ENCODE measurements at places on chromosomes 2 and 18.

DNA sequence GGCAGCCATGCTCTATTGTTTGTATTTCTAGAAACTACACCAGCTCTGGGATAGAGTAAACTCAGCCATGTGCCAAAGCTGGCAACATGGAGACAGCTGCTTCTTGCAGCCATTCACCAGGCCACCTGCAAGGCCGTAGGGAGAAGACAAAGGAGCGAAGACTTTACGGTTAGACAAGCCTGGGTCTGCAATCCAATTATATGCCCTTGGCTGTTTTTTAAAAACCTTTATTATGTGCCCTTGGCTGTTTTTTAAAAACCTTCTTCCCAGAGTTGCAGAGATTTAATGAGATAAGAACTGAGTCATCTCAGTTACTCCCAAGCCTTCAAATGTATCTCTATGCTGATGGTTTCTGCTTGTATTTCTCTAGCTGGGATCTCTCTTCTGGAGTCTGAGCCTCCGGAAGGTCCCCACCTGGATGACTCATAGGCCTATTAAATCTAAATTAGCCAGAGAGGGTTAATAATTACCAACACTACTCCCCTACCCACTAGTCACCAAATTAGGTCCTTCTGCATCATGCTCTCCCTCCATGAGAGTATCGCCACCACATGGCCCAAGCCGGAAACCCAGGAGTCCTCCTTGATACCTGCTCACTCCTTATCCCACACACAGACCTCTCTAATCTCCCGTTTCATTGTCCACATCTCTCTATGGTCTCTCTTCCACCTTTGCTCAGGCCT, 17.5 kb upstream of the DPP4 start:
- DNase-seq, result no peak

DNA sequence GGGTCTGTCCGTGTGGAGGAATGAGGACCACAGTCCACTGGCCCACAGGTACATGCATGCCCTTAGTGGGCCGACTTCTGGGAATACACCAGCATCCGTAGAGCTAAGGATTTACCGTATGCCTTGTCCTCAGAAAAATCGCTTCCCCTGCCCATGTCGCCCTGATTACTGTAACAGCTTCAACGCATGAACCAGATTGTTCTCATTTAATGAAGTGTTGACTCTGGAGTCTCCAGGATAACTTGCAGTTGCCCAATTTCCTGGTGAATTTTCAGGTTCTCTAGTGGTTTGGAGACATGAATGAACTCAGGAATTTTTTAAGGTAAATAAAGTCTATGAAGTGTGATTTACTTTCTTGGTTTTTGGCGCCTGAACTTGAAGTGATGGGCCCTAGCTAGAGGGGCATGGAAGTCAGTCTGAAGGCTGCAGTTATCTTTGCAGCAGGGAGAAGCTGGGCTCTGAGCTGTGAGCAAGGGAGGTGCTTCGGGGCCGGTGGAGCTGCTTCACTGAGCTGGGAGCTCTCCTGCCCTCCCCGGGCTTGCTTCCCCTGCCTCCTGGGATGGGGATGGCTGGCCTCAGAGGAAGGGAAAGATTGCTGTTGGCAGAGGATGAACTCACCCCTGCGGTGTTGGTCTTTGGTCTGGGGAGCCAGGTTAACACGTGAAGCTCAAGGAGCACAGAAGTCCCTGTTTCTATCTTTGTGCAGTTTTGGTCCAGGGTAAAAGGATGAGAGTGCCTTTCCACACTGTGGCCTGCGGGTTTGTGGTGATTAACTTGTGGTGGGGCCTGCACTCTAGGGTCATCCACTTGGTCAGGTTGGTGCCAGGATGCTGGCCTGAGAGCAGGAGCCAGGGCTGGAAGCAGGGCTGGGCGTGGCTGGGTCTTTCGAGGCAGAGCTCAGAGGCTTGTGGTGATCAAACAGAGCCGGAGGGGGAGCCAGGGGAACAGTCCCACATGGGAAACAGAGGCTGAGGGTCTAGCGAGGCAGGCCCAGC, 28.1 kb downstream of the TCF7L1 start:
- DNase-seq, result no peak

DNA sequence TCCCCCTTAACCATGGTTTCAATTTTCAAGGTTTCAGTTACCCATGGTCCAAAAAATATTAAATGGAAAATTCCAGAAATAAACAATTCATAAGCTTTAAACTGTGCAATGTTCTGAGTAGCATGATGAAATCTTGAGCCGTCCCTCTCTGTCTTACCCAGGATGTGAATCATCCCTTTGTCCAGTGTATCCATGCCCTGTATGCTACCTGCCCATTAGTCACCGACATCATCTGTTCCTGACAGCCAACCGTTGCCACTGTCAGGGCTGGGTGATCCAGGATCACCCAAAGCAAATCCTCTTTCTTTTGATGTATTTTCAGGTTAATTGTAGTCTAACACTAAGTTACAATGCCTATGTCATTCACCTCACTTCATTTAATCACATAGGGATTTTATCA, 15.7 kb upstream of the OLA1 start:
- no peak for DNase-seq

DNA sequence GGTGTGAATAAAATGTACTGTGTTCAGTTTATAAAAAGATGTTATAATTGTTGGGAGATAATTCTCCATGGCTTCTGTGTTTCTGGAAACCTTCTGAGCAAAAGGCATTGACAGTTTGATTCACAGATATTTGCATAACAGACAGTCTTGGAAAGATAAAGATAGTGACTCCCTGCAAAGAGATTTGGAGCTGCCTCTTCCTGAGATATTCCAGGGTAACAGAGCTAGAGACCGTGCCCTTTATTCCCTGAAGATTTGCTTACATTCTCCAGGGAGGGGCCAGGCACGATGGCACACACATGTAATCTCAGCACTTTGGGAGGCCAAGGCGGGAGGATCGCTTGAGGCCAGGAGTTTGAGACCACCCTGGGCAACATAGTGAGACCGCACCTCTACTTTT, 12.2 kb upstream of the ANXA4 start:
- DNase-seq, result no peak

DNA sequence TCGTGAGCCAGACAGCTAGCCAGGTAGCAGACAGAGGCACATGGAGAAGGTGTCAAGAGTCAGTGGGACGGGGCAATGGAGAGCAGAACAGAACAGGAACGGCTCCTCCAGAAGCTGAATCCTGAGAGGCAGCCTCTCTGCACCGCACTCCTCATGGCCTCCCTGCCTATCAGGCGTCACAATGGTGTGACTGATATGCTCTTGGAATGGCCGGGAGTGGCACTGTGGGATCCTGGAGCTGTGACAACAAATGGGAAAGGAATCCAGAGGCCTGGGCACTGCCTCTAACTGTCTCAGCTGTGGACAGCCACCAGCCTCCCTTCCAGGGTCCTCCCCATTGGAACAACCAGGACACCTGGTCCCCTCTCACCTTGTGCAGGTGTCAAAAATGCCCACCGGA, 89.1 kb upstream of the ID2 start:
- DNase-seq, result no peak

- no peak for DNase-seq
Measured at GRCh38 chr2:212282671-212283261, 255.8 kb downstream of the ERBB4 start.

DNA sequence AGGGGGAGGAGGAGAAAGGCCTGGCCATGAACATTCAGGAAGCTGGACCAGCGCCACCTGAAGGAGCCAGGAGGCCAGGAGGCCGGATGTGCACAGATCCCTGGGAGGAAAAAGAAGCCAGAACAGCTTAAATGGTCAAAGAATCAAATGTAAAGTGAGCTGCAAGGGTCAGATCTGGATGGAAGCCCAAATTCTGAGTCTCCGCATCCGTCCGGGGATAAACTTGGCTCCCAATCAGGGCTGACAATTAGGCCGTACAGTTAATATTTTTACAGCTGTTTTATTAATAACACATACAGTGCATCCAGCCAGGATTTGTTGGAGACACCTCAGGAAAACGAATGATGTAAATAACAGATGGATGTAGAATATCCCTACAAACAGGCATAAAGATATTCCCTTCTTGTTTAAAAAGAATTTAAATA, 495.1 kb upstream of the TCF4 start:
- no peak for DNase-seq

- no peak for DNase-seq
Measured at GRCh38 chr2:55966401-55967118, 43.0 kb upstream of the EFEMP1 start.

DNA sequence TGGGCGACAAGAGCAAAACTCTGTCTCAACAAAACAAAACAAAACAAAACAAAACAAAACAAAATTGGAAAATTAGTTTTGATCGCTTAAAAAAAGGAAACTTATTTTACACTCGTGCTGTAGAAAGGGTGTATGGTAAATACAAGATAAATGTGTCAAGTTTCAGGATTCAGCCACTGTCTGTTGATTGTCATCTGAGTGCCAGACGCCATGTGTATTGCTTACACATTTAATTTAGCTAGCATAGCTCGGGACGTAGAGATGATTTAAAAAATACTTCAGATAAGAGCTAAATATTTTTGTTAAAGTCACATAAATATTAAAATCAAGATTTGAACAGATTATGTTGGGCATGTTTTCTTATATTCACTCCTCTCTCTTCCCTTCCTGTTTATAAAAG, 568.1 kb upstream of the ZNF804A start:
- DNase-seq, result no peak

DNA sequence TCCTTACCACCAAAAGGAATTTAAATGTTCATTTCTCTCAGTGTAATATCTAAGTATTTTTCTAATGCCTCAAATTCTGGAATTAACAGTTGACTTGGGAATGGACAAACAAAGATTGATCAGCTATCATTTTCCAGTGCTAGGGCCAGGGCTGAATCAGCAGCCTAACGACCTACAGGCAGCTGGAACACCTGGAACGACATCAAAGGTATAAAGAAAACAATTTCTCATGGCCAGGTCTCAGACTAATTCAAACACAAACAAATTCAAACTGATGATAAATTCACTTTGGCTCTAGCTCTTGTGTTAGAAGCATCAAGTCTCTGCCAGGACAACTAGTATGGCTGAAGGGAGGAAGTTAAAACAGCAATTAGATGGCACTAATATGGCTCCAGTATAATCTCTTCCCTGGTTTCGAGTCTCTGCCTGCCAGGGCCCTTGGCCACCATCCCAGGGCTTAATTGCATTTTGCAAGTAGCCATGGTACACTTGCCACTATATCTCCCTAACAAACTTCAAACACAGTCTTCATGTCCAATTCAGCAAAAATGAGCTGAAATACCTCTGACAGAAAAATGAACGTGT, 70.2 kb upstream of the FSHR start:
- DNase-seq, result no peak
